Activated naive CD4-positive, alpha-beta T cell treated with anti-CD3 and anti-CD28 coated beads for 36 hours (primary cell): ENCODE measurements at places on chromosomes 13 and 19.

- peak; percentile 67 for DNase-seq
Measured at GRCh38 chr19:14149509-14149994, 13.2 kb upstream of the ASF1B start.

DNA sequence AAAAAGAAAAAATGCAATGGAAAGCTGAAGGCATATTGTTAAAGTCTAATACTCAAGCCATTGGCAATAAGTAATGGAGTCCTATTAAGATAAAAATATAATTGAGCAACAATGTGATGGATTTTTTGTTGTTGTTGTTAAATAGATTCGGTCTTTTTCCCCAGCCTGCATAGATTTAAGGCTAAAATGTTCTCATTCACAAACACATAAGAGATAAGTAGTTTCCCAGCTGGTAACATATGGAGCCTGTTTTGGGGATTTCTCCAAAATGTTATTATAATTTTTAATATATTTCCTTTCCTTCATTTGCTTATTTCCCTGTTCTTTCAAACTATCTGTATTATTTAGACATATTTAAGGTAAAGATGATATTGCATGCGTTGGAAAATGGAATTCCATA is 1149.1 kb upstream of the PRR20A start:
- DNase-seq, result no peak

DNA sequence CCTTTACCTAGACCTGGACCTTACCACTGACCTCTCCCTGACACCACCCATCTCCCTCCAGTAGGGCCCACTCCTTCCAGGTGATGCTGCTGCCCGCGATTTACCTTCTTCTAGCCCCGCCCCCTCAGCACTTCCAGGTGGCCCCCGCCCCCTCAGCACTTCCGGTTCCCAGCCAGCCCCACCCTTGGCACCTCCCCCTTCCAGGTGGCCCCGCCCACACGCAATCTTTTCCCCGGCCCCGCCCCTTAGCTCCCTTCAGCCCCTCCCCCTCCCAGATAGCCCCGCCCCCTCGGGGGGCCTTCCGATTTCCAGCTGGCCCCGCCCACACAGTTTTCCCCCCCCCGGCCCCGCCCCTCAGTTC is 586 bp downstream of the LIG1 start:
- peak; percentile 94 for DNase-seq

DNA sequence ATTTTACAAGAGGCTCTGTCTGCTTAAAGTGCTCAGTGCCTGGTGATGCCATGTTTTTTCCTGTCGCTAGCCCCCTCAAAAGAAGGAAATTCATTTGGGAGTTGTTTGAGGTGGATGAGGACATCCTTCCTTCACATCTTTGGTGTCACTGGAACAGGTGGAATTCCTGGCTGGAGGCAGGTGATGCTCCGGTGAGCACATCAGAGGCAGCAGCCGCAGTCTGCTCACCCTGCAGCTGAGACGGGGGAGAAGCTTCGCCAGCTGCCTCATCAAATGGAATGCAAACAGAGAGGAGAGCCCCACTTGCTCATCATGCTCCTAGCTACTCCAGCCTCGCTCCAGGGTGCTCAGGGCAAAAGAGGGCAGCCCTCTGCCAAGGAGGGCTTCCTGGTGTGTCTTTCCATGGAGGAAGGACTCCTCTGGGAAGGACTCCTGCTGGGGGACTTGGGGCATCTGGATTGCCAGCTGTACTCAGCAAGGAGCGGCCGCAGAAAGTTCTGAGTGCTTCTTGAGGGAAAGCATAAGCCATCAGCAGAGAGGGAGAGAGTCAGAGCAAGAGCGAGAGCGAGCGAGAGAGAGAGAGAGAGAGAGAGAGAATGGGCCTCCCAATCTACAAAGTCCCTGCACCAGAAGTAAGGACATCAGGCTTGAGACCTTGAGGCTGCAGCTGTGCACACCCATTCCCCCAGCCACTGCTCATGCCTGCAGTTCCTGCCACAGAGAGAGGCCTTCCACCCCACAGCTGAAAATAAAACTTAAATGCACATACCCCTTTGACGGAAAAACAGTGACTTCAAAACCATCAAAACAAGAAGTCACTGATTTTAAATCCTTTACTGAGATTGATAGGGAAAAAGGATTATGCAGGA is 74.3 kb upstream of the UBL3 start:
- no peak for DNase-seq

DNA sequence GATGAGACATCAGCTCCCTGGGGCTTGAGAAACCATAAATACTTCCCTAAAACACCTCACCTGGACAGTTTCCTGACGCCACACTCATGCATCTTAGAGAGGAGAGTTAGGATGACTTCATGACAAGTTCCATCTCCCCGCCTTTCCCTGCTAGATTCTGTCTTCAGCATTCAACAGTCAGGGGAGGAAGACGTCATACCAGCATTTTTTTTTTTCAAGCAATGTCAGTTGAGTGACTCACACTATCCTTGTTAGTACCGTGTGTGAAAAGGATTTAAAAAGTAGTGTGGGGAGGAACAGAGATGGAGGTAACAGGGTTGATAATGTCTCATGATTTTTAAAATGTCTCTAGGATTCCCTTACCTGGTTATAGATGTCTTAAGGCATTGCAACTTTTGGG is at the start of gene OR7D2:
OR7D2 (plus strand) TSS at position 79 of the 400 bp plus-strand sequence. CDS start 6,803 bp downstream, outside the sequence.
- DNase-seq, result no peak

GRCh38 chr19:47176627-47177090 is 46.0 kb downstream of the SAE1 start:
- peak; percentile 77 for DNase-seq

DNA sequence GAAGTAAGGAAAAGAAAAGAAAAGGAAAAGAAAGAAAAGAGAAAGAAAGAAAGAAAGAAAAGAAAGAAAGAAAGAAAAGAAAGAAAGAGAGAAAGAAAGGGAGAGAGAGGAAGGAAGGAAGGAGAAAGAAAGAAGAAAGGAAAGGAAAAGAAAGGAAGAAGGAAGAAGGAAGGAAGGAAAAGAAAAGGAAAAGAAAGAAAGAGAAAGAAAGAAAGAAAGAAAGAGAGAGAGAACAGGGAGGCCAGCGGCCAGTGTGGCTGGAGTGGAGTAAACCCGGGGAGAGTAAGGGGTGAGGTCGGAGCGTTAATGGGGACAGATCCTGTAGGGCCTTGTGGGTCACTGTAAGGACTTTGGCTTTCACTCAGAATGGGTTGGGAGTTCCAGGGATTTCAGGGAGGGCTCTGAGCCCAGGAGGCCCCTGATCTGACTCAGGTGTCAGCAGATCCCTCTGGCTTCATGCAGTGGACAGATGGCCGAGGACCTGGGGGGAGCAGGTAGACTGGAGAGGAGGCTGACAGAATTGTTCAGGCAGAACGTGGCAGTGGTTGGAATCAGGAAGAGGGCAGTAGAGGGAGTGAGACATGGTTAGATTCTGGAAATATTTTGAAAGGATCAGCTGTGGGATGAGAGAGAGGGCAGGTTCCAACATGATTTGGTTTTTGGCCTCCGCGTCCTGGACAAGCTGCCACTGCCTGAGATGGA is 19.8 kb upstream of the FXYD3 start:
- DNase-seq, result no peak

DNA sequence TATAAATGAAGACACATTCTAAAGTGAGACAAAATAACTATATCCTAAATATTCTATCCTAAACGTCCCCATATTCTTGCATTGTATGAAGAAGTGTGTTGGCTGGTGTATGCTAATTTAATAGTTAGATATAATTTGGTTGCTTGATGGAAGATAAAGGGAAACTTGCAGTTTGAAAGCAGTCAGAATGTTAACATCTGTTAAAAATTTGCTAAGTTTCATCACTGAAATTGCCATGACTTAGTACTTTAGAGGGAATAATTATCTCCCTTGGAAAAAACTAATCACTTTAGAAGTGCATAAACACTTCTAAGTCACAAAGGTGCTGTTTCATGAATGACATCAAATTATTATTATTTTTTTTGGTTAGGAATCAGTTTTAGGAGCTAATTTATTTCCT is 61.6 kb downstream of the ITGBL1 start:
- no peak for DNase-seq

- no peak for DNase-seq
Measured at GRCh38 chr19:804419-805165, 7.3 kb downstream of the PTBP1 start.

GRCh38 chr19:33830264-33830663 is 33.6 kb downstream of the KCTD15 start:
- DNase-seq, result no peak

GRCh38 chr19:3398114-3398899 is 31.9 kb downstream of the NFIC start:
- no peak for DNase-seq

DNA sequence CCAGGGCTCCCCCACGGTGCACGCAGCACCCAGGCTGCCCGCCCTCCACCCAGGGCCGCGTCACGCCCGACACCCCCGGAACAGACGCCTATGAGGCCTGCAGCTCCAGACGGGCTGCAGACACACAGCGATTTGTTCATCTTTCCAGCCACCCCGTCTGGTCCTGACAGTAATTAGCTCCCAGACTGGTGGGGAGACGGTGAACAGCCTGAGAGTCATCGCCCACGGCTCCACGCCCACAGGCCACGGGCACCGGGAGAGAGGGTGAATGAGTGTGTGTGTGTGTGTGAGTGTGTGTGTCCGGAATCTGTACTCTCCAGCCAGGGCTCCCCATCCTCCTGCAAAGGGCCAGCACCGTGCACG is 18.1 kb downstream of the GADD45B start:
- DNase-seq, result no peak

- no peak for DNase-seq
Measured at GRCh38 chr13:33081666-33082065, 65.4 kb downstream of the KL start.

- DNase-seq, result no peak
Measured at GRCh38 chr13:80151016-80151415, 189.9 kb downstream of the SPRY2 start.

DNA sequence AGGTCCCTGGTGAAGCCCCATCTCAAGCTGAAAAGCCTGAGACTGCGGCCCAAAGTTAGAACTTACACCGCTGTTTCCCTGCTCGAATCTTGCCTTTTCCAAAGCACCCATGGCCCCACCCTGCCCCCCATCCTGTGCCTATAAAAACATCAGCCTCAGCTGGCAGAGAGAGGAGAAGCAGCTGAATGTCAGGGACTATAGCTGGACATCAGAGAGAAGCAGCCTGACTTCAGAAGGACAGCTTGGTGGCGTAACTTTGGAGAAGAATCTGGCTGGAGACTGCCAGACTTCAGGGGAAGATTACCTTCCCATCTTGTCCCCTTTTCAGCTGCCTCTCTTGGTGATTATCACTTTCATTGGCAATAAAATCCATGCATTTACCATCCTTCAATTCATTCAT is 9.3 kb upstream of the RCBTB2 start:
- DNase-seq, result no peak

DNA sequence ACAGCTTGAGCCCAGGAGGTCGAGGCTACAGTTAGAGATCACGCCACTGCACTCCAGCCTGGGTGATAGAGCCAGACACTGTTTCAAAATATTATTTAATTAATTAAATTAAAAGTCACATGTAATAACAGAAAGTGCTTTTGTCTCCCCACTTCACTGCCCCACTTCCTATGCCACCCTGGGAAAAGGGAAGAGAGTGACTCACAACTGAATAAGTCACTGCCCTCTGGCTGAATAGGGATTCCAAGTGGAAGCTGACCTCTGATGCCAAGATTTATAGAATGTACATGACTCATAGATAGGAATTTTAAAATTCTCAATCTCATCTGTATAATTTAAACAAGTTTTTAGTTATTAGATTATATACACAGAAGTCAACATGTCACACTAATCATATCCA is 22.2 kb upstream of the ERVV-1 start:
- no peak for DNase-seq

DNA sequence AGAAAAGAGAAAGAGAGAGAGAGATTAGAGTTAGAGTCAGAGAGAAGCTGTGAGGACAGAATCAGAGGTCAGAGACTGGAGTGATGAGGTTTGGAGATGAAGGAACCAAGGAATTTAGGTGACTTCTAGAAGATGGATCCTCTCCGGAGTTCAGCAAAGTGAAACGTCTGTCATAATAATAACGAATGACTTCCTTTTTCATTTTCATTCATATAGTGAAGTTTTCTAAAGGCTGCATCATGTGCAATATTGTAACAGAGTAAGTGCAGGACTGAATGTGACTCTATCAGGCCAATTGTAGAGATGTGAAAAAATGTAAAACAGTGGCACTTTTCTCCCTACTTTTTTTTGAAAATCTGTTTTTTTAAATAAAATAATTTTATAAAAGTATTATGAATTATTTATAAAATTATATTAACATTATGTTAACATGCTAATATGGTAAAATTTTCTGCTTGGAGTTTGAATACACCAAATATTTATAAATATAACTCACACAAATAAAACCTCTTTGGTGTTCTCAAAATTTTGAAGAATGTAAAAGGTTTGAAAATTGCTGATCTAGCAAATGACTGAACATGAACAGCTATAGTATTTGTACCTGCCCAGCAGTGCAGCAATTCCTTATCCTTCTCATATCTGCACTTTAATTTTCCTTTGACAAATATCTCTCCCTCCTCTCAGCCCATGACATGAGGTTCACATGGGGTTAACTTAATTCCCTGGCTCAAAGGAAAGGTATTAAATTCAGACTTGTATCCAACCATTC is 4.2 kb upstream of the TNFSF11 start:
- DNase-seq, result no peak

- DNase-seq, result no peak
Measured at GRCh38 chr19:21383980-21384582, 12.9 kb upstream of the ZNF493 start.

DNA sequence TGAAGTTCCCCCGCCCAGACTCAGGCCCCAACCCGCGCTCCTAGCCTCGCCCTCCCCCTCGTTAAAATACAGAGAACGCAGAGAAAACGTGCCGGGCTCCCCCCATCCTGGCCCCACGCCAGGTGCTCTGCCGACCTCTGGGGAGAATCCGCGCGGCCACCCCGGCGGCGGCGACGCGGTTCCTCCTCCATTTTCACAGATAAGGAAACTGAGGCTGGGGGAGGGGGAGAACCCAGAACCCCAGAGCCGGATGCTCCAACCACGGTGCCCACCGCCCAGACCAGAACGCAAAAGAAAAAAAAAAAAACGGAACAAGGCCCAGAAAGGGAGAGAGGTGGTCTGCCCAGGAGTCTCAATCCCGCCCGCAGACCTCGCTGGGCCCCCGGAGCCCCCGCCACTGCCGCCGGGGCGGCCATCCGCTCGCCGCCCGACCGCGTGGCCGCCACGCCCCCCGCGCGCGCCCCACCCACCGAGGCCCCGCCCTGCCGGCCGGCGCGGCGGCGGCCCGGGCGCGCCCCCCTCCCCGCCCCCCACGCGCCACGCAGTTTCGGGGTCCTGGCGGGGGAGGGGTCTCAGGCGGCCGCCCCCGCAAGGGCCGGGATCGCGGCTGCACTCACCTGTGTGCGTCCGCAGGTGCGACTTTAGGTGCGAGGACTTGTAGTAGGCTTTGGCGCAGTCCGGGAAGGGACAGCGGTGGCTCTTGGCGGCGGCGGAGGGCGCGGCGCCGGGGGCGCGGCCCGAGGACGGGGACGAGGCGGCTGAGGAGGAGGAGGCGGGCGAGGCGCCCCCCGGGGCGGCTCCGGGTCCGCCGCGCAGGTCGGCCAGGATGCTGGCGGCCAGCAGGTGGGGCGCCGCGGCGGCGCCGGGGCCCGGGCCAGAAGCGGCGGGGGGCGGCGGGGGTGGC is 703 bp downstream of the KLF16 start:
- no peak for DNase-seq
